ENCODE measurements at places on chromosomes 7 and 10.

DNA sequence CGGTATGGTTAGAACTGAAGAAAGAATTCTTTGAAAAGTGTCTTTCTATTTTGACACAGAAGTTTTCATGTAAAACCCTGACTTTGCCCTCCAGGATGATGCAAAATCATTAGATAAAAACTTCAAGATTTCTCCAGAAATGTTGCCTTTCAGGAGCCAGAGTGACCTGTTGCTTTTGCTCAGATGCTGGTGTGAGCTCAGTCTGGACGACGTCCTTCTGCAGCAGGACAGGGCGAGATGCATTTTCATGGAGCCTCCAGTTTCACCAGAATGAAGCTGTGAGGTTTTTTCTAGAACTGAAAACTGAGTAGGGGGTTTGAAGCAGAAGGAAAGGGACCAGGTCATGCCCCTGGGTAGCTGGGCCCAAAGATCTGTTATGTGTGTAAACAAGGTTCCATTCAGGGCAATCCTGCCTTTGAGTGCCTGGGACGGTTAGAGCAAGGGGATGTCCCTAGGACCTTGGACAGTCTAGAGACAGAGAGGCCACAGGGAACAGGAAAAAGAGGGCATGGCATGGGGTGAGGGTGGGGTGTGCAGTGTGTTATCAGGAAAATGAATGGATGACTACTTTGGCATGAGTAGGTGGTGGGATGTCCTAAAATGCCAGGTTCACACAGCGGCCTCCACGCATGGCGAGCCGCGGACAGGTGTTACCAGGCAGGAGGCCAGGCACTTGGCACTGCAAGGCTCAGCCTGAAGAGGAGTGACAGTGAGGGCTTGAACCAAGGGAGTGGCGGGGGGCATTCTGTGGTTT, 356.3 kb downstream of the CXCL12 start:
- no peak for DNase-seq

DNA sequence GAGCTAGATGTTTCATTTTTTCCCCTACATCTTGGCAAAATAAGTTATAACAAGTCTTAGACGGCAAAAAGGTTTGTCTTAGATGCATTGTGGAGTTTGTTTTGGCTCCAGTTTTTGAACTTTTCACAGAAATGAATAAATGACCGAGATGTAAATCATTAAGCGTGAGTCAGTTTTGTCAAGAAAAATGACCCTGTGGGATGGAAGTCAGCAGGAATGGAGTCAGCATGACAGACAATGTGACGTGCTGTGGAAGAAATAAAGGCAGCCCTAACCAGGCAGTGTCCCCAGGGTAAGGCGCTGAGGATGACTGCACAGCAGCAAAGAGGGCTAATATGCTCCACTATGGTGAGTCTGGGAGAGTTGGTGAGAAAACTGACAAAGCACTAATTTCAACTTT, 163.2 kb downstream of the NOC3L start:
- no peak for DNase-seq

DNA sequence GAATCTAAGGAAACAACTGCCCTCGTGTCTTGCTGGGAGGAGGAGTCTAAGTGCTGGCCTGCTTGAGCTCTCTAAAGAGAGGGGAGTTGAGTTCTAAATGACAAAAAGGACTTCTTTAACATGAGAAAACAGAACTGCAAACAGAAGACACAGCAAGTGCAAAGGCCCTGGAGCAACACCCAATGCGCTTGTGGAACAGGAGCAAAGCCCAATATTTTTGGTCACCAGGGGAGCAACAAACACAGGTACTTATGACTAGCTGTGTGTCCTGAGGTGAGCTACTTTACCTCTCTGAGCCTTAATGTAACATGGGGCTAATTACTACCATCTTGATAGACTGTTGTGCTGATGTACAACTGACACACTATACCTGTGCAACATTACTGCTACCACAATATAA, 634.3 kb downstream of the PARD3 start:
- no peak for DNase-seq

GRCh38 chr10:28020993-28021982, 22.4 kb upstream of the ODAD2 start:
- DNase-seq, result no peak

- DNase-seq, result no peak
Measured at GRCh38 chr7:106514881-106515280, 146.1 kb downstream of the CCDC71L start.

GRCh38 chr10:103373544-103373943, 5.8 kb downstream of the TAF5 start:
- no peak for DNase-seq

DNA sequence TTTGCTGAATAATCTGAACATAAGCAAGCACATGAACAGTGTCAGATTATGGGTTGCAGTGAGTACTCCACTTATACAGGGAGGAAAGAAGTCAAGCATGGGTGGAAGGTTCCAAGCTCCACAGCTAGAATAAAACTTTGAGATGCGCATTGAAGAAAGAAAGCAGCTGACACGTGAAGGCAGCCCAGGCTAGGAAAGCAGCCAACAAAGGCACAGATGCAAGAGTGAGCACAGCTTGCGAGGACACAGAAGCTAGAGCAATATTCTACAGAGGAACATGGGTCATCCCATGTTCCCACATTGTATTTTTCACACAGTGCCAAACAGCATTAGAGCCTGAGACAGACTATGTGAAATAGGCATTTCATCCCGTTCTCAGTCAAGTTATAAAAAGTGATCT, 194.6 kb upstream of the TBX20 start:
- no peak for DNase-seq

DNA sequence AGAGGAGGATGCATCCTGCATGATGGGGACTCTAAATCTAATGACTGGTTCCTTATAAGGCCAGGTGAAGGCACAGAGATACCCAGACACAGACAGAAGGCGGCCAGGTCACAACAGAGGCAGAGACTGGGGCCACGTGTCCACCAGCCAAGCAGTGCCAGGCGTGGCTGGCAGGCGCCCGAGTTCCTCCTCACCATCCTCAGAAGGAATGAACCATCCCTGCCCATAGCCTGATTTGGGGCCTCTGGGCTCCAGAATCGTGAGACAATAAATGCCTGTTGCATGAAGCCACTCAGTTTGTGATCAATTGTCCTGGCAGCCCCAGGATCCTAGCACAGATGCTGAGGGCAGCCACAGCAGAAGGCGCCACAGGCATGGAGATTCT, 69.0 kb upstream of the TNRC18 start:
- no peak for DNase-seq

GRCh38 chr10:87973635-87974034, 110.2 kb downstream of the PTEN start:
- DNase-seq, result no peak

DNA sequence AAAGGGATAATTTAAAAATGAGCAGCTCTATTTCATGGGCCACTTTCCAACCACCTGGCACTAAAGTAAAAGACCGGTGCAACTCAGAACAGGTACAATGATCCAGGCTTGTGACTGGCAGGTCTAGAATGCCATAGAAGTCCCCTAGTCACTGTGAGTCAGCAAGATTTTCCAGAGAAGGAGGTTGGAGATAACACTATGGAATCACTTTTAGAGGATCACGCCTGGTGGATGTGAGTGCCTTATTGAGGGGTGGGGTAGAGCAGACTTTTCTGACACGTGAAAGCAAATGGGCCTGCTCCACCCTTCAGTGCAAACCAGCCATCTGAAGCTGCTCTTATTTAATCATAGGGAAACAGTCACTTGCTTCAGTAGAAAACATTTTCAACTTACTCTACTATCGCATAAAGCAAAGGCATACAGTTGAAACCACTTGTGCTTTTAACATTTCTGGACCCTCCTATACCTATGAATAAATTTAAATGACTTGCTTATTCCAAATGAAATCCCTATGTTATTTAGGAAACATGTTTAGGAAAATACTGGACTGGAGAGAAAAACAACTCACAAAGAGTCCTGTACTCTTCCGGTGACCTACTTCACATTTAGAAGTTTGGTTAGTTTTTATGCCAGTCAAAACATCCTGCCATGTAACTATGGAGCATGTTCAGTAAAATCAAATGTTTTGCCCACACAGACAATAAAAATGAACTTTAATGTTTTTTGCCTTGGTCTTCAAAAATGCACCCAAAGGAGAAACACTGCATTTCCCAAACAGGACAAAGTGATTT, 21.5 kb upstream of the AKR1C1 start:
- DNase-seq, result no peak

GRCh38 chr10:79082631-79083596, 14.1 kb downstream of the ZMIZ1 start:
- DNase-seq, result no peak

GRCh38 chr10:72709041-72709440, 17.1 kb downstream of the MCU start:
- DNase-seq, result no peak

DNA sequence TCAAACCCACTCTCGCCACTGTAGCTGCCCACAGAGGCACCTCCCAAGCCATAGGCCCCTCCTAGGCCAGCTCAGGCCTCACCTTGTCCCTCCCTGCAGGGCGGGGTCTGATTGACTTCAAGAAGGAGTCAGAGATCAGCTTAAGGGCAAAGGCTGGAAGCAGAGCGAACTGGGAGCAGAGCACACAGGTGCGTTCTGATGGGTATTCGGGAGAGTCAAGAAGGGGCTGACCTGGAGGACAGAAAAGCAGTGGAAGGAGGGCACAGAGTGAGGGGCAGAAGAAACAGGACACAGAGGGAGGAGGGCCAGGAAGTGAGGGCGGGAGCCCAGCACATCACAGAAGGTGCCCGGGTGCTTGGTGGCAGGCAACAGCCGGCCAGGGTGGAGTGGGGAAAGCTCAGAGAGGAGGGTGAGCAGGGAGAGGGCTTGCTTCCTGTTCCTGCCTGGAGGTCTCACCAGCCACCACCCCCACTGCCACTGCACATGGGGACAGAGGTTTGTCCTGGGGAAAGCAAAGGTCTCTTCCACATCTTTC, at the start of gene AOC1:
Gene AOC1, plus strand, starts transcription at position 147 of the 535 bp plus-strand sequence. CDS start 3,954 bp downstream, outside the sequence.
- no peak for DNase-seq

DNA sequence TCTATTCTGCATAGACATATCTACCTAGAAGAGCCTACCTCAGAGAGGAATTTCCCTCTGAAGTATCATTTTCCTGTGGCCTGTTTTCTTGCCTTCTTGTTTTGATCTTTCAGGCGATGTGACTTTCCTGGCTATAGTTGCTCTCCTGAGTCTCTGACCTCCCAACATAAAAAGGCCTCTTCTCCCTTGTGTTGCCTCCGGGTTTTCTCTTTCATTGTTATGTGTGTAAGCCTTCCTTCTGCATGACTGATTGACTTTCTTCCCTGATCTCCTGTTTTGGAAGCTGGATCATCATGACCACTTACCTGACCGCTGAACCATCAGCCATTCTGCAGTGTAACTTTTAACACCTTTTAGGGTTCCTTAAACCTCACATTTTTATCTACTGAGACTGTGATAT, 441.5 kb upstream of the ETV1 start:
- no peak for DNase-seq

GRCh38 chr7:10739401-10739800, 234.3 kb upstream of the PHF14 start:
- DNase-seq, result no peak

- DNase-seq, result no peak
Measured at GRCh38 chr10:127942811-127943210, 35.9 kb downstream of the PTPRE start.

DNA sequence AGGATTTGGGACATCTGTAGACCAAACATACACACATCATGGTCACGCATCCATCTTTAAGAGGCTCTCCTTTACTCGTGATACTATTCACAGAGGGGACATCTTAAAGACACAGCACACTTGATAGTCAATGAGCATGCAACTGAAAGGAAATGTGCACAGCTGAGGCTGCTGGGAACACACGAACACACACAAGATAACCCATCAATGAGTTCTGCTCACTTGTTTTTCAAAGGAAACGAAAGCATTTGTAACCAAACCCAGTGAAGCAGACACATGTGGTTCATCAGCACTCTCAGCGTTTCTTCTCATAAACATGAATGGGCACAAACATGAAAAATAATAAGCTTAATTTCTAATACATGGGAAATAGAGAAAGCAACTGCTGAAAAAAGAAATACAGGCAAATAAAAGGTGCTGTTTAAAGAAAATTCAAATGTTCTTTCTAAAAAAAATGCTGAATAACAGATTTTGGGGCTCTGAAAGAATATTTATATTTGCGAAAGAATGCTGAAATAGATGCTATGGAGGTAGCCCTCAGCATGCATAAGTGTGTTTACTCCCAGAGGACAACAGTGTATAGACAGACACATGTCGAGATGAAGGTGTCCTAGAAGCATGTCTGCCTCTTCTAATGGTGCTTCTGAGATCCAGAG, 59.7 kb upstream of the LAMB4 start:
- no peak for DNase-seq

- DNase-seq, result no peak
Measured at GRCh38 chr7:110797656-110798055, 293.3 kb upstream of the LRRN3 start.

GRCh38 chr7:18496341-18496700, 772 bp downstream of the HDAC9 start:
- no peak for DNase-seq

DNA sequence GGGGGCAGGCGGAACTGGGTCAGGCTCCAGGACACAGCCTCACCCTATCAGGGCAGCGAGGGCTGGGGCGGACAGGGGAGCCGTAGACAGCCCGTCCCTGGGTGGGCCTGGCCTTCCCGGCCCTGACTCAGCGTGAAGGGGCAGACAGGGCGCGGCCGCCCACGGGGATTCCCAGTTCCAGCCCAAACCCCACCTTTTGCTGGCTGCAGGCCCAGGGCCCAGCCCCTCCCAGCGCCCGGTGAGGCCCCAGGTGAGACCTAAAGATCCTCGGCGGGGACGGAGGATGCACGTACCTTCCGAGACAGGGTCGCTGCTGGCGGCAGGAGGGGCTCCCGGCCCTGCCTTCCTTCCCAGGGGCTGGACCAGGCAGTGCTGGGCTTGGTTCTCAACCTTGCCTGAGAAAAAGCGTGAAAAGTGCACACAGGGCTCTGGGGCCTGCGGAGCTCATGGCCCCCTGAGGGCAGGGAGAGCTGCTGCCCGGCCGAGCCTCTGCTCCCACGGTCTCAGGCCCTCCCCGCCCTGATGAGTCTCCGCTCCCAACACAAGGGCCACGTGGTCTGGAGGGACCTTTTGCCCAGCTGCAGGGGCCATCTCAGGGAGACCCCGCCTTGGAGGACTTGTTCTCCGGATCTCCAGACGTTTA, 43.9 kb upstream of the DNAJB6 start:
- no peak for DNase-seq

DNA sequence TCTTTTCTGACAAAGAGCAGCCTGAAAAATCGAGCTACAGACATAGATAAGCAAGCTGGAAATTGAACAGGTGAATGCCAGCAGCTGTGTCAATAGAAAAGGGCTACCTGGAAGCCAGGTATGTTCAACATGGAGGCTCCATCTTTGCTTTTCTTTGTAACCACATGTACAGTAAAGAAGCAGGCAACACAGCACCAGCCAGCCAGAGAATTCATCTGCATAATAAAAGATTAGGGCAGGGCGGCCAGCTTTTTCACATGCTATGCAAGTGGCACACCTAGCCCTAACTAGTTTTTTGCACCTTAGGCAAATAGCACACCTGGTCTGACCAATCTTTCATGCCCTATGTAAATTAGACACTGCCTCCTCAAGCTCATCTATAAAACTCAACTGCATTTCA, 25.7 kb downstream of the COG5 start:
- DNase-seq, result no peak

DNA sequence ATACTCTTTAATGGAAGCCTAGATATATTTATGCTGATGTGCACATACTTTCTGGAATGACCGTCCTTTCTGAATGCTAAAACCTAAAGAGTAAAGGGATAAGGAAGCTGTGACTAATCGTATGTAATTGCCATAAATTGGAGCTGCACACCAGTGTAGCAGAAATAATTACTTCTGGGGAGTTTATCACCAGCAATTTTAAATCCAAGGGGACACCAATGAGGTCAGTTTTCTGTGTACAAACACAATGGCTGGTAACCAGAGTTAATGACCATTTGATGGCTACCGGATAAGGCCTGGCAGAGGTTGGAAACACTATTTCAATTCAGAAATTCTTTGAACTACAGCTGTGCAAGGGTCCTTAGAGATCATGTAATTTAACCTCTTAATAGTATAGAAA, 670.1 kb downstream of the REEP3 start:
- no peak for DNase-seq

Measured in stimulated activated CD8-positive, alpha-beta memory T cell treated with anti-CD3 and anti-CD28 coated beads, Interleukin-7, amount 100 ng/mL, for 4 hours (primary cell).